NCI-H187 treated with DMSO at 0.1 percent for 48 hours (cell line): ENCODE measurements at places on chromosomes 4 and X.

DNA sequence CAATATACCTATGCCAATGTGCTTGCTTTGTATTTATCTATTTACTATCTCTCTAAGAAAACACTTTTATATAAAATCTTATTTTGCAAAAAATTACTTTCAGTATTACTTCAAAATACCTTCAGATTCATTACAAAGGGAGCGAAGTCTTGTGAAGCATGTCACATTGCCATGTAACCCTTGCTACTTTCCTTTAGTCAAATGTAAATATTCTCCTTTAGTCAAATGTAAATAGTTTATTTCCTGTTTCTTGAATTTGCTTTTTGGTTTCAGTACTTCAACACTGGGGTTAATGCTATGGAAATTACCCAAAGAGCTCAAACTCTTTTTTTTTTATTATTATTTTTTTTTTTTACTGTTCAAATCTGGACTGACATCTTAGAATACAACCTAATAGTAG is 383.3 kb downstream of the GRXCR1 start:
- DNase-seq: no peak

GRCh38 chr4:140174543-140174942 is 20.6 kb upstream of the MAML3 start:
- no peak for DNase-seq

DNA sequence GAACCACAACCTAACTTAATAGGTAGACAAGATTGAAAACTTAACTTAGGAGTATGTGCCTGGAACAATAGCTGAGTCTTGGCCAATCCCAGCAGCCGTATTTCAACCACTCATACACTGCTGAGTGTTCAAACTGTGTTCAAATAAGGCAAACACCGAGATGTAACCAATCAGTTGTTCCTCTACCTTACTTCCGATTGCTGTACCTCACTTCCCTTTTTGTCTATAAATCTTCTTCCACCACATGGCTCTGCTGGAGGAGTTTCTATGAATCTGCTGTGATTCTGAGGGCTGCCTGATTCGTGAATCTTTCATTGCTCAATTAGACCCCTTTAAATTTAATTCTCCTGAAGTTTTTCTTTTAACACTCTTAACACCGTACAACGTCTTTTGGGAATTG is 108.0 kb downstream of the ANAPC4 start:
- DNase-seq: no peak

DNA sequence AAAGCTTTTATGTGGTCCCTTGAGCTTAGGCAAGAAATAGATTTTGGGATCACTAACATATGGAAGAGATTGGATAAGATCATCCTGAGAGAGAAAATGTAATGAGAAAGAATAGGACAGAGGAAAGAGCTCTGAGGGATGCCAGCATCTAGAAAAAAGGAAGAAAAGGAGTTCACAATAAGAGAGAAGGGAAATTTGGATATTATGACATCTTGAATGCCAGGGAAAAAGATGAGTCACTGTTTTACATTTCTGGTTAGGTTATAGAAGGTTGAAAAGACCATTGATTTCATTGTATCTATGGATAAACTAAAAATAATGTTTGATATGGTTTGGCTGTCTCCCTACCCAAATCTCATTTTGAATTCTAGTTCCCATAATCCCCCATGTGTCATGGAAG is 208.5 kb downstream of the MAD2L1 start:
- no peak for DNase-seq

GRCh38 chr4:22416403-22416802 is 99.5 kb downstream of the ADGRA3 start:
- DNase-seq: no peak

DNA sequence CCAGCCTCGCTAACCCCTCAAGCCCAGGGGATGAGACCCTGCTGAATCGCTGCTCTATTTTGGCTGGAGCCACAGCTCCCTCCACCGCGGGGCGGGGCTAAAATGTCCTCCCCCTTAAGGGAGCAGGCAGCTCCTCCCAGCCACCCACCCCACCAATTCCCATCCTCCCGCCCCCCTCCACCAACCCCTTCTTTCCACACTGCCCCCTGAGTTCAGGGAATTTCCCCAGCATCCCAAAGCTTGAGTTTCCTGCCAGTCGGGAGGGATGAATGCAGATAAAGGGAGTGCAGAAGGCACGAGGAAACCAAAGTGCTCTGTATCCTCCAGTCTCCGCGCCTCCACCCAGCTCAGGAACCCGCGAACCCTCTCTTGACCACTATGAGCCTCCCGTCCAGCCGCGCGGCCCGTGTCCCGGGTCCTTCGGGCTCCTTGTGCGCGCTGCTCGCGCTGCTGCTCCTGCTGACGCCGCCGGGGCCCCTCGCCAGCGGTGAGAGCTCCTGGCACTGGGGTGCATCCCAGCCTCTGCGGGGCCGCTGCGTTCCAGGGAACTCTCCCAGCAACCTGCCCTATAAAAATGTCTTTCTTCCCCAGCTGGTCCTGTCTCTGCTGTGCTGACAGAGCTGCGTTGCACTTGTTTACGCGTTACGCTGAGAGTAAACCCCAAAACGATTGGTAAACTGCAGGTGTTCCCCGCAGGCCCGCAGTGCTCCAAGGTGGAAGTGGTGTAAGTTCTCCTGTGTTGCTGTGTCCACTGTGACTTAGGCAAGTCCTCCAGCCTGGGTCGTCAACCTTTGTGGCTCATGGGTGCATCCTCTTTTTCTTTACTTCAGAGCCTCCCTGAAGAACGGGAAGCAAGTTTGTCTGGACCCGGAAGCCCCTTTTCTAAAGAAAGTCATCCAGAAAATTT is at the start of gene CXCL6:
Gene CXCL6 (plus strand): TSS at position 306 of the 907 bp plus-strand sequence. CDS start 73 bp downstream, at position 379.
- no peak for DNase-seq
